ENCODE measurements at places on chromosomes 1 and 21. TPM values are rescaled to one million over a fixed set of nuclear protein-coding genes. Genes with fewer than 3 reads are reported as not detected.

The TRIM17 gene
- total RNA-seq: 4.6 TPM

The ALX3 gene
- total RNA-seq: not detected

The CD101 gene
- total RNA-seq: 2.4 TPM

The KCNQ4 gene
- 8.6 TPM for total RNA-seq

The RGSL1 gene
- total RNA-seq: not detected

The OTUD3 gene
- 9.5 TPM for total RNA-seq

The OPRD1 gene
- 0.23 TPM for total RNA-seq

The CCDC27 gene
- total RNA-seq: not detected

The JMJD4 gene
- total RNA-seq: 26.9 TPM

The AK5 gene
- total RNA-seq: 3.6 TPM

The C1QA gene
- 51.6 TPM for total RNA-seq

The STUM gene
- 0.99 TPM for total RNA-seq

The MYOG gene
- total RNA-seq: 32.3 TPM

The MRPS6 gene
- 44.3 TPM for total RNA-seq

The SMAP2 gene
- 15.6 TPM for total RNA-seq

The LIPI gene
- total RNA-seq: not detected

The MCL1 gene
- 158 TPM for total RNA-seq

The FCRL2 gene
- 0.18 TPM for total RNA-seq
